ENCODE measurements at places on chromosomes 11 and 22.

DNA sequence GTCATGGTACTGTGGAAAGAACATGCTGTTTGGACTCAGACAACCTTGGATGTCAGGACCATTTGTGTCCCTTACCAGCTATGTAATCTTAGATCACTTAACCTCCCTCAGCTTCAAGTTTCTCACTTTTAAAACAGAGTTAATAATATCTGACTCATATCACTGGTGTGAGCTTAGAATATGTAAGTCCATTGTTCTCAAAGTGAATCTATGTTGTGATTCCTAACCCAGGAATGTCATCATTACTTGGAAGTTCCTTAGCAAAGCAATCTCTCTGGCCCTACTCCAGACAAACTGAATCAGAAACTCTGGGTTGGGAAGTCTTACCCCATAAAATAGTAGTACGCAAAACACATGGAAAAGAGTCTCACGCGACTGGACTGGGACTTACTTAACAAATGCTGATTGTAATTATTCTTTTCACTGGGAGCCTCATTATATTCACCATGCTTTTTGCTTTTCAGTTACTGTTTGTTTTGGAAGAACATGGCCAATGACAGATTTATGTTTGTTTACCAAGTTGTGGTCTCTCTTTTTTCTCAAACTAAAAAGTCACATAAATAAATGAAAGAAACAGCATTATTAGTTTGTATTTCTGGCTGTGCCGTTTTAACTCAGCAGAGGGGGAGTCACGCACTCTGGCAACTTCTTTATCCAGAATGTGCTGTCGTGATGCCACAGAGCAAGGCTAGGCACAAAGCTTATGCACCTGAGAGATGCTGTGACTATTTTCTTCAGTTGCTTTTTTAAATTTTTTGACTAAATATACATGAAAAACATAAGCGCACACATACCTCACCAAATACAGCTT, 217.7 kb upstream of the CTSC start:
- DNase-seq = peak; percentile 91

- no peak for DNase-seq
These were observed 20.2 kb downstream of the RELT start for GRCh38 chr11:73396251-73396930.

DNA sequence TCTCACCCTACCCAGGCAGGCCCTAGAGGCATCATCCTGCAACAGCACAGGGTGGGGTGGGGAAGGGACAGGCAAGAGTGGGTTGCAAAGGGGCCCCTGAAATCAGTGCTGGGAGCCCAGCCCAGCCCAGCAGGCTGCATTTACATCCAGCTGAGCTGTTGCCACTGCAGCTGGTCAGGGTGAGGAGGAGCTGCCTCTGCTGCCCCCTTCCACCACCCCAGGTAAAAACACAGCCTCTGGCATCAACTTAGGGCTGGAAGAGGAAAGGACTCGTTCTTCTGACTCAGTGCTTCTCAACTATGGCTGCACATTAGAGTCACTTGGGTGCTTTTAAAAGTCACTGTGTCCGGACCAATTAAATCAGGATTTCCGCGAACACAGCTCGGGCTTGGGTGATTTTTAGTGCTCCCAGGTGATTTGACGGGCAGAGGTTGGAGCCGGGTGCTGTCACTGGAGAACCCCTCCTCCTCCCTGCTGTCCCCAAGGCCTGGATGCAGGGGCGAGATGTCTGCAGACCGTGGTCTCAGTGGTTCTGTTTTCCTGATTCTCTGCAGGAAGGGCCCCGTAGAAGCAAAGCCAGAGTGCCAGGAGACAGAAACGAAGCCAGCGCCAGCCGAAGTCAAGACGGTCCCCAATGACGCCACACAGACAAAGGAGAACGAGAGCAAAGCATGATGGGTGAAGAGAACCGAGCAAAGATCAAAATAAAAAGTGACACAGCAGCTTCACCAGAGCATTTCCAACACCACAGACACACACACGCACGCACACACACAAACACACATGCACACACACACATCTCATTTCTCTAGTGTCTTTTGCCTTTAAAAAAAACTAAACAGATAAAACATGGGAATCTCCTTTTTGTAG, 39.4 kb upstream of the TTC12 start:
- no peak for DNase-seq

- peak; percentile 80 for DNase-seq
These were observed 103.8 kb downstream of the FAM168A start for GRCh38 chr11:73493956-73494598.

- no peak for DNase-seq
These were observed 178.7 kb upstream of the POU2AF2 start for GRCh38 chr11:111066846-111067245.

- no peak for DNase-seq
These were observed 4.9 kb upstream of the KRTAP5-6 start for GRCh38 chr11:1691878-1692707.

- no peak for DNase-seq
These were observed 230.2 kb downstream of the OPCML start for GRCh38 chr11:133302056-133302455.

- DNase-seq = no peak
These were observed 26.6 kb downstream of the EHF start for GRCh38 chr11:34647532-34647931.

GRCh38 chr22:35630387-35630793, 13.3 kb upstream of the MB start:
- DNase-seq = peak; percentile 18

DNA sequence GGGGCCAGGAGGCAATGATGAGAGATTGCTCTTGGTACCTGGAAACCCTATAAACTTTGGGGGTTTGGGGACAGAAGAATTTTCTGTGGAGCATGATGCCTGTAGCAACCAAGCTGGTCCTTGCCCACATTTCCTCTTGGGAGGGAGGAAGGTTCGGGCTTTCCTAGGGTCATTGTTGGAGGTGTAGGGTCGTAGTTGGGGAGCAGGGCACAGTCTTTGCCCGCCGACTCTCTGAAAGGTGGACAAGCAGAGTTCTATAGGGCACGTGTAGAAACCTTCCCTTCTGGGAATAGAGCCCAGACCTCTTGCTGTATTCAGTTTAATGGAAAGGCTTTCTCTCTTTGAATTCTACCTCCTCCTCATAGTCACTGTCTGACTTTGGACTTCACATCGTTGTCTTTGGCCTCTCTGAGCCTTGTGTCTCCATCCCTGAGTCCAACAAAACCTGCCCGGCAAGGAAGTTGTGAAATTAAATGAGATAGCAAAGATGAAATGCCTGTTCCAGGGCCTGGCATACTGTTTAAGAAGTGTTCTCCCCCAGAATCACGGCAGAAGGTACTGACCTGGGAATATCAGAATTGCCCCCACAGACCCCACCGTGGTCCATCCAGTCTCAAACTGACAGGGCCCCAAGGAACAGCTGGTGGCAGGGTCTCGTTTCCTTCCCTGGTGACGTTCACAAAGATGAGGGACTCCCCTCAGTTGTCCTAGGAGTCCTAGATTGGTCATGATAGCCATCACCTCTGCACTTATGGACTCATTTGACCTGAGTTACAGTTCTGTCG, 1.6 kb downstream of the PRDM11 start:
- no peak for DNase-seq

GRCh38 chr11:114612686-114613085, 17.1 kb upstream of the NXPE4 start:
- no peak for DNase-seq

DNA sequence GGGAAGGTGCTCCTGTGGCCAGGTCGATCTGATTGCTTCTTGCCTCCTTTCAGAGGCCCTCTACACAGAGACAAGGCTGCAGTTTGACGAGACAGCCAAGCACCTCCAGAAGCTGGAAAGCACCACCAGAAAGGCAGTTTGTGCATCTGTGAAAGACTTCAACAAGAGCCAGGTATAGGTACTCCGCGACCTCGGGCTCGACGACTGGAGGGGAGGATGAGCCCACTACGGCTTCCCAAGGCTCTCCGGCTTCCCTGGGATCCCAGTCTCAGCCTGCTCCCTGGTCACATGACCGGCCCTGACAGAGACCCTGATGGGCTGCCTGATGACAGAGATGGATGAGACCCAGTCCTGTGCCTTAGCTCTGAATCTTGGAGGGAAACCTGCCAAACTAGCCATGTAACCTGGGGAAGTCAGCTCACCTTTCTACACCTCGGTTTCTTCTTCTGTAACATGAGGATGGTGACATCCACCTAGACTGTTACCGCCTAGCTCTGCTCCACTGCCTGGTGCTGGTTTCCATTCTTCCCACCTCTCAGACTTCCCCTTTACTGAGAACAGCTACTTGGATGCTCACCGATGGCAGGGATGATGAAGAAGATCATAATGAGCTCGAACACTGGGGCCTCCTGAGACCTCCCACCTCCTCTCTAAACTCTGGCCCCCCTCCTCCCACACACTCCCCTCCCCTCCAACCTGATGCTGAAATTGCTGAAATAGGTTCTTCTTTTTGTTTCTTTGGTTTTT, 8.9 kb downstream of the RIBC2 start:
- DNase-seq = no peak

DNA sequence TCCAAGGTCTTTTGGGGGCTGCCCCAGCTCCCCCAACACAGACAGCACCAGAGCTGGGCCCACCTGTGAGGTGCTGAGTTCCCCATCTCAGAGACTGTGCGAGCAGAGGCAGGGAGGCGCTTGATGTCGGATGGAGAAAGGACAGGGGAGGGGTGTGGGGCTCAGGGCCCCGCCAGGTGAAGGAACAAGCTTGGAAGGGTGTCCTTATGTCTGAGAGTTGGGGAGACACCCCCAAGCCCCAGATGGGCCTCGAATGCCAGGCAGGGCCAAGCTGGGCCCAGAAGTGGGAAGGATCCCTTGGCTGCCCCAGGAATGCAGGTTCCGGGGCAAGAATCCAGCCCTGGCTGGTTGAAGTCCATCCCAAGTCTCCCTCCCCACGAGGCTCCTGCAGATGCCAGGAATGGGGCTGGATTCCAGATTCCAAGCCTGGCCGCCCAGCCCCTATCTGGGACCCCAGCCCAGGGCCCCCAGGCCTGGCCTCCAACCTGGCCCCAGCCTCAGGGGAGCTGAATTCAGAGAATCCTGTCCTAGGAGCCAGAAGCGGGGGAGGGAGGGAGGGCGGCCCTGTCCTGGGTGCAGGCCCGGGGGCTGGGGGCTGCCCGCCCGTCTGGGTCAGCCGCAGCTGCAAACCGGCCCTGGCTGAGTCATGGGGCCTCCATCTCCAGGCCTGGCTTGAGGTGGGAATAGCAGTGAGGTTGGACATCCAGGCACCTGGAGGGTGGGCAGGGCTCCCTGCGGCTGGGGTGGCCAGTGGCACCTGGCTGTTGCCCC, 50.9 kb downstream of the CDKN1C start:
- no peak for DNase-seq

DNA sequence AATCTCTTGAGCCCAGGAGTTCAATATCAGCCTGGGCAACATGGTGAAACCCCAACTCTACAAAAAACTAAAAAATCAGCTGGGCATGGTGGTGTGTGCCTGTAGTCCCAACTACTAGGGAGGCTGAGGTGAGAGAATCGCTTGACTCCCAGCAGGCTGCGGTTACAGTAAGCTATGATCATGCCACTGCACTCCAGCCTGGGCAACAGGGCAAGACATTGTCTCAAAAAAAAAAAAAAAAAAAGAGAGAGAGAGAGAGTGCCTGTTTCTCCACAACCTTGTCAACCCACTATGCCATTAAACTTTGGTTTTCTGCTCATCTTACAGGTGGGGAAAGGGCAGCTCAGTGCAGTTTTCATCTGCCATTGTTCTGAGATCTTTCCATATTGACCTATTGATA, 5.1 kb downstream of the FOLR3 start:
- no peak for DNase-seq

GRCh38 chr11:69969890-69970784, 108.0 kb upstream of the ANO1 start:
- no peak for DNase-seq

- DNase-seq = peak; percentile 72
These were observed 38.7 kb downstream of the EIF3F start for GRCh38 chr11:8025816-8026215.

- DNase-seq = no peak
These were observed 10.2 kb downstream of the RAPSN start for GRCh38 chr11:47438721-47439120.

DNA sequence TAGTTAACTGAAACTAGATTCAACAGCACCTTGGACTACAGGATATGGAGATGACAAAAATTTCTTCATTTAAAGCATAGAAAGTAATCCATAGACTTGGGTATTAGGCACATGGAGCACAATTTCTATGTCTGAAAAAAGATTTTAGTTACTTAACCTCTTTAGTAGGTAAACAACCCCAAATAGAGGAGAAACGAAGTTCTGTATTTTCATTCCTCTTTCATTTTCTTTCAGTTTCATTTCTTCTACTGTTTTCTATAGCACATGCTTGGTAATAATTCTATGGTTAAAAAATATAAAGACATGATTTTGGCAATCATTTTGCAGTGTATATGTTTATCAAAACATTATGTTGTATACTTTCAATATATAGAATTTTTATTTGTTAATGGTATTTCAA, 99.5 kb downstream of the CASP12 start:
- no peak for DNase-seq

DNA sequence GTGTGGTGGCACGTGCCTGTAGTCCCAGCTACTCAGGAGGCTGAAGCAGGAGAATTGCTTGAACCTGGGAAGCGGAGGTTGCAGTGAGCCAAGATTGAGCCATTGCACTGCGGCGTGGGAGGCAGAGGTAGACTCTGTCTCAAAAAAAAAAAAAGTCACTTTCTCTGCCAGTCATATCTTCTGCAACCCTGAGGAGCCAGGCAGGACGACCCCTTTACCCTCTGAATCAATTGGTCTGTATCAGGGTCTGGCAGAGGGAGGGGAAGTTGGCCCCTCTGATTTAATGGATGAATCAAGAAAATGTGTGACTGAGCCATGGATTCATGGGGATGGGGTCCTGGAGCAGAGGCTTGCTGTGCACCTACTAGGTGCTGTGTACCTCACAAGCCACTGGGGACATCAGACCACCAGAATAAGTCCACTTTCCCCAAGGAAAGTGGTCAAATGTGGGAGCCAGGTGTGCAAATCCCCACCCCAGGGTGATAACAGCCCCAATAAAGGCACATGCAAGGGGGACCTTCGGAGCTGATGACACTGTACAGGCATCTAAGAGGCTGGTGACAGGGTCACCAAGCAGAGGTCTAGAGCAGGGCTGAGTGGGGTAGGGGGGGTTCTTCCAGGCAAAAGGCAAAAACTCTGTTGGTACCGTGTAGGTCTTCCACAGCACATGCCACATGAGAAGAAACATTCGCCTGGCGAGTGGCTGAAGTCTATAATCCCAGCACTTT, 29.0 kb downstream of the TXN2 start:
- DNase-seq = no peak

- DNase-seq = no peak
These were observed 6.7 kb downstream of the DGCR8 start for GRCh38 chr22:20086763-20087162.

DNA sequence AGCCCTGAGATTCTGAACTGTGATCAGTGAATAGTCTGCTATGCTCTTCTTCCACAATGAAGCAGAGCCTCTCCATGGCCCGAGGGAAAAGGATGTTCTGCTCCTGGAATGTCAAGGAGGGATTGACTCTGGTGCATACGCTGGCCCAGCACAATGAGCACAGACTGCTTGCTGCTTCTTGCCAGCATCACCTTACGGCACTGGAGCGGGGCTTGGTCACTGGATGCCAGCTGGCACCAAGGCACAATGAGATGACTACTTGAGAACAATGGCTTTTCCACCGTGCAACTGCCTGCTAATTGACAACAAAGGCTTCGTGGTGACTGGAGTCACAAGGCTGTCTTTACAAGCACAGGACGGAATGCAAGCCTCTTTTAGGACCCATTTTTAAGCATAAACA, 139.2 kb downstream of the DSCAML1 start:
- DNase-seq = no peak

- DNase-seq = no peak
These were observed 432.9 kb downstream of the TENM4 start for GRCh38 chr11:79007771-79008402.

GRCh38 chr11:78341841-78342240, 75.8 kb downstream of the GAB2 start:
- DNase-seq = no peak
